AML-193 (cell line): ENCODE measurements at places on chromosomes 3 and 15.

GRCh38 chr3:64539451-64540196, 148.2 kb downstream of the ADAMTS9 start:
- no peak for DNase-seq

- DNase-seq = peak; percentile 56
Observed at GRCh38 chr3:196631682-196632045, 7.8 kb upstream of the NRROS start.

GRCh38 chr3:18442756-18443664, 17.9 kb upstream of the SATB1 start:
- DNase-seq = no peak

DNA sequence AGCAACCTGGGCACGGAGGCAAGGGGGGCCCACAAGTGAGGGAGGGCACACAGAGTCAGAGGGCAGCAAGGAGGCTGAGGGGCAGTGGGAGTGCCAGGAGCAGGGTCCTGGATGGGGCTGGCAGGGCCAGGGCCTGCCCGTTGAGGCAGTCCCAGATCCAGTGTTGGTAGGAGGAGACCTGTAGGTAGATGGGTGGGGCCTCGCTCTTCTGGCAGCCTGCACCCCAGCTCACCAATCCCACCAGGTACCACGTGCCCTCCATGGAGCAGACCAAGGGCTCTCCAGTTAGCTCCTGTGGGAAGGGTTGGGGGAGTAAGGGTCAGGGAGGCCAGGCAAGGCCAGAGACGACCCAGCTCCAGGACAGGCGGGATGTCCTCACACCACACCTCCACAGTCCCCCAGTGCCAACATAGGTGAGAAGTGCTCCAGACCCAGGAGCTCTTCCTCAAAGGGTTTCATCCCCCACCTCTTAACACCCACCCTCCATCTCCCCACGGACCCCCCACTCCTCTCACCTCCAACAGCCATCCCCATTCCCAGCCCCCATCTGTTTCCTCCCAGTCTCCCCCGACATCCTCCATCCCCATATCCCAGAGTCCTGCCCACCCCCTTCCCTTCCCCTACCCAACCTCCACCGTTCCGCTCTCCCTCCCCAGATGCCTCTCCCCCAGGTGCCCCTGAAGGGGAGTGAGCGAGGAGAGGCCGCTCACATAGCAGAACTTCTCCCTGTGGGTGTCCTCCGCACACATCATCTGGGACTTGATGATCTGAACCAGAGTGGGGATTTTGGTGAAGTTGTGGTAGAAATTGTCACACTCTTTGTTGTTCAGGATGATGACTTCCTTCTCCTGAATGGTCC, 5.2 kb downstream of the PRSS50 start:
- no peak for DNase-seq

GRCh38 chr3:194521510-194522260, 34.9 kb upstream of the ATP13A3 start:
- no peak for DNase-seq

DNA sequence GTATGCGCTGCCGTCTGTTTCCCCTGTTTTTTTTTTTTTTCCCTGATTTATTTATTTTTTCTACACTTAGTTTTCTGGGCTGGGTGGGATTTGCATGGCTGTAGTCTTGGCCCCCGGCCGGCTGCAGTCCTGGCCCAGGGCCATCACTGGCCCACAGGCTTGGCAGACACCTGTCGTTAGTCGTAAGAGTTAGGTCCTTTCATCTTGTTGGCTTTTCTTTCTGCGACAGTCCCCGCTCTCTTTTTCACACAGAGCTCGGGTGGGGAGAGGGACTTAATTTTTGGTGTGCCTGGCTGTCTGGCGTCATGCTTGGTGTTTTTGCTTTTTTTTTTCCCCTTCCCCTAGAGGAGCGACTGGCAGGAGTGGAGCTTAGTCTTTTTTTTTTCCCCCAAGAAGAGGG, 183.4 kb downstream of the KLF13 start:
- no peak for DNase-seq

GRCh38 chr3:13544293-13544831, 4.6 kb upstream of the FBLN2 start:
- no peak for DNase-seq

- DNase-seq = no peak
Observed at GRCh38 chr15:99120050-99120777, 15.3 kb downstream of the SYNM start.

GRCh38 chr3:55156851-55157650, 229.2 kb upstream of the LRTM1 start:
- DNase-seq = no peak
